Kidney tubule cell (primary cell): ENCODE measurements at places on chromosomes 1 and 21.

- DNase-seq, result peak; percentile 72
Observed at GRCh38 chr1:60461925-60462595, 388.5 kb upstream of the C1orf87 start.

GRCh38 chr1:177945943-177946650 lies 23.8 kb downstream of the SEC16B start:
- DNase-seq, result peak; percentile 67

DNA sequence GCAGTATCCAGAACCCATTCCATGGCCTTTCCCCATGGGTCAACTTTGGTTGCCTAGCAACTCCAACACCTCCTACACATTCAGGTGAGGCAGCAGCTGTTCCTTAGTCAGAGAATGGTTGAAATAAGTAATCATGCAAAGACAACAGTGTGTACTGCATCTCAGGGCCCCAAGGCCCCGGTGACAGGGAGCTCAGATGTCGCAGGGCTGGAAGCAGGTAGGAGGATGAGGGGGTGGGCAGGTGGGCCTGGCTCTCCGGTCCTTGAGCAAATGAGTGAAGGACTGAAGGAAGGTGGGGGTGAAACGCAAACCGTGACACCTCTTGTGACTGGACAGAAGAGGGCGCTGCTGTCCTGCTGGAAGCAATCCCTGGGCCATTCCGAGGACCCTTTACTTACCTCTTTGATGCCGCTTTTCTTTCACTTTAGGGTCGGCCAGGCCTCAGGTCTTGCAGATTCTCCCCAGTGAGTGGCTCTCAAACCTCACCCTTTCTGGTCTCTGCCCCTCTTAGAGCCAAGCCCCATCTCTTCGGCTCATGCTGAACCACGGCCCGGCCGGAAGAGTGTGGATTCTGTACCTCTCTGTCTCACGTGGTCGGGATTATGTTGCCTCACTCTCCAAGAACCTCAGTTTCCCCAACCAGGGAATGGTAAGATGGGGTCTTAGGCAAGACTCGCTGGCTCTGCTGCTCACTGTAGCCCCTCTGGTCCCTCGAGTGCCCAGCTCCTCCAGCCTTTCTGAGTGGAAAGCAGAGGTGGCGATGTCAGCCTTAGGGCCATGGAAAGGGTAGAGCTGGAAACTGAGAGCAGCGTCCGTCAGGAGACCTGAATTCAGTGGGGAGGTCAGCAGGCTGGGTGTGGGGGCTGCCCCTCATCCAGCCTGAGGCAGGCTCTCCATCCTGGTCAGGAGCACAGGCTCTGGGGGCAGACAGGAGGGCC lies 5.6 kb upstream of the KCNA10 start:
- peak; percentile 36 for DNase-seq

GRCh38 chr1:38929476-38929875 lies 12.2 kb downstream of the RHBDL2 start:
- no peak for DNase-seq

DNA sequence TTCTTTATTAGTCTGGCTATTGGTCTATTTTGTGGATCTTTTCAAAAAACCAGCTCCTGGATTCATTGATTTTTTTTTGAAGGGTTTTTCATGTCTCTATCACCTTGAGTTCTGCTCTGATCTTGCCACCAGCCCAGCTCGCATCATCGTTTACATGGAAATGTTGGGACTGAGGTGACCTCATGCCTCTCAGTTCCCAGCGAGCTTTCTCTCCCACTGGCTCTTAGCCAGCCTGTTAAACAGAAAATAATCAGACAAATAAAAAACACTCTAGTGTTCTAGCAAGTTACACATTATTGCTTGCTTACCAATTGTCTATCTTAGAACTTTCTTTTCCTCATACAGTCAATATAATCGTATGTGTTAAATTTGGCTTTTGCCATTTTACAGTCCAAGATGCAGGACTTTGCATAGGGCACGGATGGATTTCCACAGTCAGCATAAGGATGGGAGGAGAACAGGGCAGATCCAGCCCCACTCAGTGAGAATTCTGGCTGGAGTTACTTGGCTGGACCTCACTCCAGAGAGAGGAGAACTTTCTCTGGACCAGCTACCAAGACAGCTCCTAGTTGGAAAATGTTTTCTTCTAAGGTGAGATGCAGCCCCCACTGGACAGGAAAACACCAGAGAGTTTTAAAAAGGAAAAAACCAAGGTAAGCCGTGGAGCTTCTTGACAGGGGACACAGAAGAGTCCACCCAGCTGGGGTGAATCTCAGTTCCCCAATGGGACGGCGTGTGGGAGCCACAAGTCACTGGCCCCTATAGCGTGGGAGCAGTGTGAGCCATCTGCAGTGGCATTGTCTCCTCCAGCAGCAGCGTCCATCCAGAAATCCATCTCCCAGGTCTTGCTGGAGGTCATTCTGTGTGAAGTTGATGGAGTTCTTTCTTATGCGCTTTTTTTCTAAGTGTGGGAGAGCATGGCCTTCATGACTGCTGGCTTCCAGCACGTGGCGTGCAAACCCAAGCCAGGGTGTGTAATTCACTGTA lies 17.6 kb downstream of the PGBD2 start:
- no peak for DNase-seq

DNA sequence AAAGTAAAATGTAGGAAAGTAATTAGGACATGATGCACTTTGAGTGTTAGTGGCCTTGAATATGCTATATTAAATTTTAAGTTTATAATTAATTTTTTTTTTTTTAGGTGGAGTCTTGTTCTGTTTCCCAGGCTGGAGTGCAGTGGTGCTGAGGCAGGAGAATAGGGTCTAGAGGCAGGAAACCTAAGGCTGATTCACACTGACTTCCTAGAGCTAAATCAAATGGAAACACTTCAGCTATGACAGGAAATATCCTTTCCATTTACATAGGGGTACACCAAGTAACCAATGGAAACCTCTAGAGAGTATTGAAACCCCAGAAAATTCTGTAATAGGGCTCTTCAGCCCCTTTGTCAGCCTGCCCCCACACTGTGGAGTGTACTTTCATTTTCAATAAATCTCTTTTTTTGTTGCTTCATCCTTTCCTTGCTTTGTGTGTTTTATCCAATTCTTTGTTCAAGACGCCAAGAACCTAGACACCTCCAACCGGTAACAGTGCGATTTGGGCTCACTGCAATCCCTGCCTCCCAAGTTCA lies 17.9 kb upstream of the THRAP3 start:
- no peak for DNase-seq

DNA sequence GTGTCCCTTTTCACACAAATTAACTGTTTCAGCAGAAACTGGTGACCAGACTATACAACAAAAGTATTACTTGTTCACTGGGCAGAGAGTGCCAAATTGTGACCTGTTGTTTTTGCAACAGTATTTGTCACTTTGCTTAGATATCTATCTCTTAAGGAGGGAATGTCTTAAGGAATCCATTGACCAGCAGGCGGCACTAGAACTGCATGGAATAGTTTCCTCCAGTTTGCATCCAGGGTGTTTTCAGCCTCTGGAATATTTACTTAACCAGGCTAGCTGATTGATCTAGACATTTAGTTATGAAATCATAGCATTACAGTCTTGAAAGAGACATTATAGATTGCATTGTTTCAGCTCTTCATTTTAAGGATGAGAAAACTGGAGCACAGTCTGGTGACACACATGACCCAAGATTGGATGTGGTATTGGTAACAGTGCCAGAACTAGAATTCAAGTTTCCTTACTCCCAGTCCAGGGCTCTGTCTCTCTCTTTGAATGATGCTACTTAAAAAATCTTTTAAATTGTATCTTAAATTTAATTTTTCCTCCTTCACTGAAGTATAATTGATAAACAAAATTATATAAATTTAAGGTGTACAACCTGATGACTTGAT lies 16.9 kb downstream of the RPTN start:
- peak; percentile 73 for DNase-seq

DNA sequence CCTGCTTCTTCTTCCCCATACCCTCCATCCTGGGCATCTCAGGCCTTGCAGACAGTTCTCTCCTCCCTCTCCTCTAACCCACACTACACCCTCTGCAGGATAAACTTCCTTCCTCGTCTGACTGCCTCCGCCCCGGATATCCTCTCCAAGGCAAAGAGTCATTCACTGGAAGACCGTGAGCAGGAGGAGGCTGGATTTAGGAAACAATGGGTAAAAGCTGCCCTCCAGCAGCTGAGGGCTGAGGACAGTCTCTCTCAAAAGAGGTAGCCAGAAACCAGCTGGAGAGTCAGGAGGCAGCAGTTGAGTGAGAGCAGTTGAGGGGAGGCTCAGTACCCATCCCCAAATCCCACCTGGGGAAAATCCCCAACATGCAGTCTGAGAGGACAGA lies 1.4 kb downstream of the CSRP1 start:
- peak; percentile 55 for DNase-seq

DNA sequence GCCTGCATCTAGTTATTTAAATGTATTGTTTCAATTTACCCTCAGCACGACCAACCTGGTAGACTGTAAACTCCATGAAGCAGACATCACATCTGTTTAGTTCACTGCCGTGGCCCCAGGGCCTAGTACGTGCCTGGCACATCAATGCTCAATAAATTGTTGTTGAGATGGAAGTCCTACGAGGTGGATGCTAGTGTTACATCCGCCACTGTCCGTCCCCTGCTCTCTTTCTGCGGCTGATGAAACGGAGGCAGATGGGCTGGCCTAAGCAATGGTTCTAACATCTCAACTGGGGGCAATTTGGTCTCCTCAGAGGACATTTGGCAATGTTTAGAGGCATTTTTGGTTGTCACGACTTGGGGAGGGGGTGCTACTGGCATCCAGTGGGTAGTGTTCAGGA lies 121.4 kb upstream of the IGSF21 start:
- no peak for DNase-seq

DNA sequence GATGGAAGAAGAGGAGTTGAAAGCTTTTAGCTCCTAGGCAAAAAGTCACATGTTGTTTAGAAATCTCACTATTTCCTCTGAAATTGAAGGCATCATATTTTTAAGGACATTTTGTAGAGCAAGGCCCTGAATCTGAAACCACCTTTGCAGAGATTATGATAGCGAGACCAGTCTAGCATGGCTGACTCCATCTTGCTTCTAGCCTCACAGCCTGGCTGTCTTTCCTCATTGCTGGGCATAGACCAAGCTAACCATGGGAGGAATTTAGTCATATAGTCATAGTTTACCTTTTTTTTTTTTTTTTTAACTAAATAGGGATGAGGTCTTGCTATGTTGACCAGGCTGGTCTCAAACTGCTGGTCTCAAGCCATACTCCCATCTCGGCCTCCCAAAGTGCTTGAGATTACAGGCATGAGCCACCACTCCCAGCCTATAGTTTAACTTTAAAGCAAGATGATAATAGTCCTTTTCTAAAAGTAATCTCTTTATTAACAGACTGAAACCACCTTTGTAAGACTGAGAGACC lies 42.2 kb upstream of the ZNF326 start:
- peak; percentile 65 for DNase-seq

DNA sequence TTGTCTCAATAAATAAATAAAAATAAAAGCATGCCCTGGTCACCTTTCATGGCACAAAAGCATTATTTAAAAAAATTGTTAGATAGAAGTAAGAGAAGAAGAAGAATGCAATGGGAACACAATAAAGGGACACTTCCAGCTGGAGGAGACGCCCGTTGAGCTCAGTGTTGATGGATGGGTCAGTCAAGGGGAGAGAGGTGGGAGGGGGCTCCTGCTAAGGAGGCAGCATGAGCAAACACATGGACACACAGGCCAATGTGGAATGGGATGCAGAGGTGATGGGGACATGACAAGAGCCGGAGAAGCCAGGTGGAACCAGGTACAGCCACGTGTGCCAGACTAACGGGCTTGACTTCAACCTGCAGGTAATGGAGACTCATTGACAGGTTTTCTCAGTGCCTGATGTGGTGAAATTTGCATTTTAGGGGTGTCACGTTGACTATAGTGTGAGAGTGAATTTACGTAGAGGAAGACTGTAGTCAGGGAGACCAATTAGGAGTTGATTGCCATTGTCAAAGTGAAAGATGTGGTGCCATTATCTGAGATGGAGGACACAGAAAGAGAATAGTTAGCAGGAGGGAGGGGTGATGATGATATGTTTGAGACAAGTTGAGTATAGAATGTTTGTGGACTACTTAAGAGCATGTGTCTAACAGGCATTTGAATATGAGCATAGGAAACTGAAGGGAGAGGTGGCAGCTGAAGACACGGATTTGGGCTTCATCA lies 48.7 kb upstream of the ATP2B4 start:
- no peak for DNase-seq

GRCh38 chr1:32266921-32267591 lies 16.0 kb downstream of the LCK start:
- DNase-seq, result peak; percentile 25

DNA sequence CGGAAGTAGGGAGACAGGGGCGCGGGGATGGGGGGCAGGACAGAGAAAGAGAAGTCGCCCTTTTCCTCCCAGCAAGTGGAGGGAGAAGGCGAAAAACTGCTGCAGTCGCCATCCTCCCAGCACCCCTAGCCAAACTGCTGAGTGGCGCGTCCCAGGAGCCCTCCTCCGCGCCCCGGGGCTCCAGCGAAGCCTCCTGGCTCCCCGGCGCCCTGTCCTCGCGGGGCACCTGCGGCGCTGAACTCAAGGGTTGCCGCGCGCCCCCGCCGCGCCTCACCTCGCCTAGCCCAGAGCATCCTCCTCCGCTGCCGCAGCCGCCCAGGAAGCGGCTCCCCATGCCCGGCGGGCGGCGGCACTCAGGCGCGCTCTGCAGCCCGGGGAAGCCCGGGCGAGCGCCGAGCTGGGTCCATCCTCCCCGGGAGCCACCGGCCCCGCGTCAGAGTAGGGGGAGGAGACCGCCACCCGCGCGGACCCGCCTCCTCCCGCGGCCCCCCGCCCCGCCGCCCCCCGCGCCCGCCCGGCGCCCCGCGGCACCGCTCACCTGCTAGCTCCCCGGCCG lies at the start of gene DAB1:
Gene DAB1 (minus strand): TSS at position 405 of the 556 bp plus-strand sequence. CDS start 133,030 bp downstream, outside the sequence.
- DNase-seq, result peak; percentile 36

DNA sequence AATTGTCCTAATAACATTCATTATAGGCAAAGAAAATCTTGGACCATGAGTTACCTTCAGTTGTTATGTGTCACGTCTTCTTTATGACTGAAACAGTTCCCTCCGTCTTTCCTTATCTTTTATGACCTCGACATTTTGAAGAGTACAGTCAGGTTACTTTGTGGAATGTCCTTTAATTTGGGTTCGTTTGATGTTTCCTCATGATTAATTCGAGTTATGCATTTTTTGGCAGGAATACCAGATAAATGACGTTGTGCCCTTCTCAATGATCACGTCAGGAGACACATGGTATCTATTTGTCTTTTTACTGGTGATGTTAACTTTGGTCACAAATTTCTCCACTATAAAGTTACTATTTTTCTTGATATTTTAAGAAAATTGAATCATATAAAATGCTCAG lies 17.3 kb upstream of the KLF17 start:
- DNase-seq, result no peak

GRCh38 chr1:42171679-42172266 lies 7.2 kb upstream of the GUCA2A start:
- no peak for DNase-seq

- DNase-seq, result no peak
Observed at GRCh38 chr1:85033221-85033620, 15.1 kb downstream of the MCOLN3 start.

- DNase-seq, result no peak
Observed at GRCh38 chr1:224736619-224737352, 120.7 kb downstream of the CNIH3 start.
